Caudate nucleus (tissue), 63 donors: ENCODE measurements at places on chromosomes 1 and 21.

GRCh38 chr1:40840526-40841323 lies 21.4 kb downstream of the CITED4 start:
- DNase-seq, result no peak

- DNase-seq, result no peak
Observed at GRCh38 chr1:59177756-59178155, 119.1 kb upstream of the FGGY start.

DNA sequence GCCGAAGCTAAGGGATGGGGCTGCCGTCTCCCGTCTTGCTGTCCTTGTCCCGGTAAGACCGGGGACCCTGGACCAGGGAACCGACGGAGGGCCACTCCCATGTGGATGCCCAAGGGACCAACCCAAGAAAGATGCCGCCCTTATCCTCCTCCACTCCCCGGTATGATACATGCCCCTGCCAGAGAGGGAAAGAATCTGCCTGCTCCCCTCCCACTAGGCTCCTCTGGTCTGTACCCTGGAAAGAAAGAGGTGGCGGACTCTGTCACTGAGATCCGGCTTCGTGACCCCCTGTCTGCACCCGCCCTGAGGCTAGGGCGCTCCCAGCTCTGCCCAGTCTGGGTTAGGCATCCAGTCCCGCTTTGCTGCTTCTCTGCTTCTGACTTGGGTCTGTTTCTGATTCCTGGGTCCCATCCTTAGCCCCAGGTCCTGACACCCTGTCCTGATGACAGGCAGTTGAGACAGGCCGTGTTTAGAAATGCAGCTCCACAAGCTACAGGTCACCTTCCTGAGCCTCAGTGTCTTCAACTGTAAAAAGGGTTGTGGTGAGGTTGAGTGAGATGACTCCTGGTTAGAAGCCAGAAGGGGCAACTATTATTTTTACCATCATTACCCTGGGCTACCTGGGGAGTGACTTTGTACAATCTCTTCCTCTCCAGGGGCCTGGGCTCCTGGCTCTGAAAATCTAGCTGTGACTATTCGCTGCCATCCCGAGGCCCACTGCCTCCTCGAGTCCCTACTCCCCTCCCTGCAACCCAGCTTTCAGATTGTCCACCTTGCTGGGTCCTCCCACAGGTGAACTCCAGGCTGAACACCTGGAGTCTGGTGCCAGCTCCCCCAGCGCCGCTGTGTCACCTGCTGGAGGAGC lies 3.7 kb downstream of the MATN1 start:
- DNase-seq, result no peak

GRCh38 chr1:178341261-178341956 lies 155.4 kb downstream of the CLEC20A start:
- no peak for DNase-seq

DNA sequence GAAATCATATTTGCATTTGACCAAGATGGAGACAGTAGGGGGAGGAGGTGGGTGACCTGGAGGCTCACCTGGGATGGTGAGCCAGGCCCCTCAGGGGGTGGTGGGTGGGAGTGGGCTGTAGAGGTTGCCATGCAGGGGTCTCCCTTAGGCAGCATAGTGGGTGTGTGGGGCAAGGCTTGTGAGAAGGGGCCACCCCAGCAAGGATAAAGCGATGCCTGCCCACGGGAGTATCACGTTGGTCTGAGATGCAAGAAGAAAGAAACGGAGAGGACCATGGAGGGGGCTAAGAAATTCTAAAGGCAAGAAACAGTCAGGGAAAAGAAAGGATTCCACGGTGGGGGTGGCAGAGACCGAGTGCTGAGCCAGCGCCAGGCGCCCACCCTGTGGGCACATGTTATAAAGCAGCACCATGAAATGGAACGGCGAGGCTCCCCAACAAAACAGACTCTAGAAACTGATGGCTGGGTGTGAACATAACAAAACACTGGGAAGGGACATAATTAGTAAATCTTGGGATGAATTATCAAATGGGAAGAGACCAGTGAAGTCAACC lies 11.7 kb upstream of the C2CD2 start:
- no peak for DNase-seq

DNA sequence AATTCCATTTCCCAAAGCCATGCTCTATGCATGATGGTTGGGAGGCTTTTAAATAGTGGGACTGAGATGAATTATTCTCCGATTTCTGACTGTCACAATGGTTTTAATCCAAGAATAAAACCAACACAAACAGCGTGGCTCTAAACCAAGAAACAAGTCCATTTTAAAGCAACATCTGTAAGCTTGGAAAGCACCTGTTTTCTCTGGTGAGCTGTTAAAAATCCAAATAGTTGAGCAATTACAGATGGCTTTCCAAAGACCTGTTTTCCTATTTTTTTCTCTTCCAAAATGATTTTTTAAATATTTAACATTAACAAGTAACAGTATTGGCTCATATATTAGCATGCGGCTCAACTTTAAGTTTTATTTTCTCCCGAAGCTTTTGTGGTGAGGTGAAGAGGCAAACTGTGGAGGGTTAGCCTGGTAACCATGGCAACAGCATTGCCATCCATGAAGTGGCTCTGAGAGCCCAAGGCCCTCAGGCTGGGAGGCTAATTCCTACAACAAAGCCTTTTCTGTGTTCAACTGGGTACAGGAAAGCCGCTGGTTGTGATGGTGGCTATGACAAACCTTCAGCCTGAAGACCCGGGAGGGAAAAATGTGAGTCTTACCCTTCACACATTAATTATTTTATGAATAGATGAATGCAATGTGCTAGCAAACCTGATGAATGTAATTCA lies 56.7 kb upstream of the B3GALT5 start:
- no peak for DNase-seq

GRCh38 chr1:226363801-226364513 lies 43.9 kb downstream of the PARP1 start:
- no peak for DNase-seq

GRCh38 chr1:160062230-160062532 lies 7.8 kb downstream of the KCNJ10 start:
- peak; percentile 94 for DNase-seq

- DNase-seq, result no peak
Observed at GRCh38 chr21:33011462-33011861, 14.3 kb upstream of the OLIG2 start.

GRCh38 chr1:184567637-184568036 lies 180.8 kb downstream of the C1orf21 start:
- no peak for DNase-seq

DNA sequence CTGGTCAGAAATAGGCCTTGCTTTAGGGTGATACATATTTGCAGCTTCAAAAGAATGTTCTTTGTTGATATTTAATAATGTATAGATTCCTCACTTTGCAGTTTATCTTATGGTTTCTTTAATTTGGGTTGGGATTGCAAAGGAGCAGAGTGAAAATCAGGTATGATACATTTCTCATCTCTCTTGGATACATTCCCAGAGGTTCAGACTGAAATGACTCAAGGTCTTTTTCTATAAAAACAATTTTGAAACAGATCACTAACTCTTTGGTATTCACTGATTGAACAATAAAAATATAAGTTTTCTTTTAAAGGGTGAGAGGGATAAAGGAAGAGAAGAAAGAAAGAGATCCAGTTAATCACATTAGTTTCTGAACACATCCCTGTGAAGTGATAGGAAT lies 606.5 kb upstream of the CAMK1G start:
- no peak for DNase-seq

GRCh38 chr1:118960026-118960561 lies 28.0 kb downstream of the TBX15 start:
- no peak for DNase-seq

DNA sequence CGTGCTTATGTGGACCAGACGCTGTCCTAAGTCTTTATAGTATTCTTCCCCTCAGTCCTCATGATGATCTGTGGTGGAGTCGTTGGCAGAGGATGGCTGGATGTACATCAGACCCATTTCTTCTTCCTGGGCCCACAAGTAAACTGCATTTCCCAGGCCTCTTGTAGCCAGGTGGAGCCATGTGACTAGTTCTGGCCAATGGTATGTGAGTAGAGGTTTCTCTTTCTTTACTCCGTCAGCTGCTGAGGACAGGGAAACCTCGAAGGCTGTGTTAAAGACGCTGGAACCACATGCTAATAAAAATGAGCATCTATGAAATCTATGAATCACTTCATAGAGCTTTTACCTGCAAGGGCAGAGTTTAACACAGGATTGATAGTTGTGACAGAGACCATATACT lies 18.7 kb upstream of the ZNF362 start:
- no peak for DNase-seq

- DNase-seq, result no peak
Observed at GRCh38 chr1:165795894-165796293, 27.2 kb upstream of the TMCO1 start.

DNA sequence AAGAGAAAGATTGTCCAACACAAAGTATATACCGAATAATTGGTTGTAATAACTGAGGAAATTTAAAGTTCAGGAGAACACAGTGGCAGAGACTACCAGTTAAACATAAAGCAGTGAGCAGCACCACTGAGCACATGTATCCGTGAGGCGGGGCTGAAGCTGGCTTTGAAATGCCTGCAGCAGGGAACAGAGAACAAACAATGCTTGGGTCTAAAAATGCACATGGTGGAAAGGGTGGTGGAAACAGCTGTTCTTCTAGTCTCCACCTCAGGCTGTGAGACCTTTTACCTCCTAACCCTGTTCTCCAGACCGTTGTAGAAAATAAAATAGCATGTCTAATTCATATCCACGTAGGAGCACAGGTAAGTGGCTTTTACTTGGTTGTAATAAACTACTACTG lies 7.7 kb upstream of the GNG4 start:
- DNase-seq, result no peak

GRCh38 chr1:198253668-198254067 lies 96.9 kb downstream of the NEK7 start:
- DNase-seq, result no peak

DNA sequence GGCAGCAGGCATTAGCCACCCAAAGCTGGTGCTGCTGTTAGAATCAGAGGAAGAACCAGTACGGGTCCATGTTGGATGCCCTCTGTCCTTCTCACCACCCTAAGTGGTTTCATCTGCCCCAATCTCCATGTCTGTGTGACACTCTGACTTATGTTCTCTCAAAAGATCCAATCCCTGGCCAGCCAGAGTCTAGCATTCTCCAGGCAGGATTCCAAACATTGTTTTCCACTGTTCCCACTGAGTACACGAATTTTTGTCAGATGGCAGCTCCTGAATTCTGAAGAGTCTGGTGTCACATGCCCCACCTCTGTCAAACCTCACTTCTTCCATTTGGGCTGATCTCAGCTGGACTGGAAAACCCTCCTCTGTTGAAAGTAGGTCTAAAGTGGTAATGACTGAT lies 166.0 kb downstream of the DISC1 start:
- DNase-seq, result no peak

- no peak for DNase-seq
Observed at GRCh38 chr1:115969509-115969908, 6.8 kb upstream of the SLC22A15 start.

DNA sequence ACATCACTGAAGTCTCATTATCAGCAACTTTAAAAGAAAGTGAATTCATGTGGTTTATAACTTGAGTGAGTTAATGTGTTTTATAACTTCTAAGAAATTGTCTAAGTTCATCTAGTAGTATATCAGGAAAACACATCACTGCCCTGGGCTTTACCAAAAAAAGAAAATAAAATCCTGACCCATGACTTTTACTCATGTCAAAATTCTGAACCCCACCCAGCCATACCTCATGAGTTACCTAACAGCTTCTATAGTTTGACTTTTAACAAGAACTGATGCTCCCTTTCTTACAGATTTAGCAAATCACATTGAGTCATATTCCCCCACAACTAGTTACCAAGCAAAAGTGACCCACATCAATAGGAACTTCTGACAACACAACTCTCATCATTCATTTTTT lies 57.4 kb downstream of the ESRRG start:
- no peak for DNase-seq

- no peak for DNase-seq
Observed at GRCh38 chr1:39970274-39970673, 15.3 kb downstream of the MFSD2A start.

DNA sequence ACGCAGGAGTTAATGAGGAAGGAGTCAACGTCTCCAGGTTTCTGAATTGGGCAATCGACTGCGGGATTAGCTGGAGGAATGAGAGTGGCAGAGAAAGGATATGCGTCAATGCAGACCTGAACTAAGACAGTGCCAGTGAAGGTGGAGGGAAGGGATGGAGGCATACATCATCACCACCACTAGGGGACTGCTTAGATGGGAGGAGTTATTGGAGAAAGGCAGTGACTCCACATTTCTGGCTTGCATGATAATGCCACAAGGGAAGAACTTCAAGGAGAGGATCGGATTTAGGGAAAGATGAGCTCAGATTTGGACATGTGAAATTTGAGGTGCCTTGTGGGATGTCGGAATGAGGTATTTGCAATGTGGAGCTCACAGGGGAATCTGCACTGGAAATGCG lies 17.5 kb downstream of the VASH2 start:
- DNase-seq, result no peak

- DNase-seq, result no peak
Observed at GRCh38 chr1:54227891-54228310, 27.9 kb downstream of the MRPL37 start.

GRCh38 chr1:60227601-60228000 lies 154.0 kb upstream of the C1orf87 start:
- DNase-seq, result no peak

GRCh38 chr1:197342044-197342565 lies 74.1 kb downstream of the CRB1 start:
- no peak for DNase-seq

- DNase-seq, result no peak
Observed at GRCh38 chr1:157147037-157147436, 8.8 kb upstream of the ETV3 start.

DNA sequence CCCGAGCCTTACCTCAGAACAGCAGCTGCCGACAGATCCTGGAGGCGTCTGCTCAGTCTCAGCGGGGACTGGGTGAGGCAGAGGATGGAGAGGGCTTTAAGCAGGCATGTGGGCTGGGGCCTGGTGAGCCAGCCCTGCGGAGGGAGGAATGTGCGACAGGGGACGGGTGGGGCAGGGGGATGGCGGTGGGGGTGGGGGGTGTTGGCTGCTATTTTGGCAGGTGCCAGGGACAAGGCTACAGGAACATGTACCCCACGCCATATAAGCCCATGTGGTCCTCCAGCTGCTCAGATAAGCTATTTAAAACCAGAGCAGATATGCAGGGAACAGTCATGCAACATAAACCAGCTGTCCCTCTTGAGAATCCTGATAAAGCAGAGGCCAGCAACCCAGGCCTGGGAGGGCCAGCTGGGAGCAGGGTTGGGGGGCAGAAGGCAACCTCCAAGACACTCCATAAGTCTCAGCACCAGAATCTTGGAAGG lies at the start of gene TNNT2:
Gene TNNT2, minus strand, starts transcription at position 70 of the 482 bp plus-strand sequence. CDS start 4,426 bp downstream, outside the sequence.
- no peak for DNase-seq

GRCh38 chr1:59427155-59427554 lies 130.3 kb downstream of the FGGY start:
- no peak for DNase-seq

DNA sequence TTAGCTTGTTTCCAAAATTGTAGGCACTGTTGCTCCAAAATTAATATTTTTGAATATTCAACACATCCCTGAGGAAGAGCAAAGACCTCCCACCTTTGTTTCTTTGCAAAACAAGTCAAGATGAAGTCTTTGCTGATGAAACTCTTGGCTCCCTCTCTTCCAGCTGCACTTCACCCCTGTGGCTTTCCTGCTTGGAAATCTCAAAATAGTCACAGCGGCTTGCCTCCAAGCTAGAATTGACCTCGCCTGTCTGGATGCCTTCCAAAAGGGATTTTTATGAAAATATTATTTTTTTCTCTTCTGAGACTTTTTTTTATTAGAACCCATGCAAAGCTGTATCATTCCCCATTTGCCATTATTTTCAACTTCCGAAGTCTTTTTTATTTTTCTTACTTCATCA lies 71.1 kb upstream of the MROH9 start:
- no peak for DNase-seq

GRCh38 chr1:32702599-32703478 lies at the start of gene SYNC:
Gene SYNC (minus strand): TSS chr1:32702770. CDS start chr1:32702660, 110 bp downstream.
- DNase-seq, result no peak

GRCh38 chr1:232904566-232904965 lies 45.8 kb upstream of the NTPCR start:
- no peak for DNase-seq
